ELF-1 (cell line): ENCODE measurements at places on chromosomes 5 and 9.

GRCh38 chr5:82635561-82636288 is 357.6 kb upstream of the RPS23 start:
- no peak for DNase-seq

GRCh38 chr5:72815580-72816283 is 729 bp upstream of the TNPO1 start:
- no peak for DNase-seq

DNA sequence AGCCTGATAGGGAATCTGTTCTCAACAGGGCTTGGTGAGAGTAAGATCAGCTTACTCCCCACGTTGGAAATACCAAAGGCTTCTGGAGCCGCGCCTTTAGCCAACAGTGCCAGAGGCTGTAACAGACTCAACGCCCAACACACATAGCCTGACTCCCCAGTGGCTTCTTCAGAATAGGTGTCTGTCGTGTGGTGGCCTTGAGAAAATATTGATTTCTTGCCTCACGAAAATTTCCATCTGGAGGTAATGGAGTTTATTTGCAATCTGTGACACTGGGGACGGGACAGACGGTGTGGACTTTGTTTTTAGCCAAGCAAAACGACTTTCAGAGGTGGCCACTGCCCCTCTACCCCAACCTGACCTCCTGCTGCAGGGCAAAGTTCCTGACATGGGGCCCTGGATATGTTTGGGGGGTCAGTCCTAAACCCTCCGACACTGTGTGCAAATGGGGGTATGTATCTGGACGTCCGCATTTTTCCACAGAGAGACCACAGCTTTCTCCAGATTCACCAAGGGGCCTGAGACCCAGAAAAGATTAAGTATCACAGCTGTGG is 189.3 kb downstream of the CDK5RAP2 start:
- peak; percentile 55 for DNase-seq

DNA sequence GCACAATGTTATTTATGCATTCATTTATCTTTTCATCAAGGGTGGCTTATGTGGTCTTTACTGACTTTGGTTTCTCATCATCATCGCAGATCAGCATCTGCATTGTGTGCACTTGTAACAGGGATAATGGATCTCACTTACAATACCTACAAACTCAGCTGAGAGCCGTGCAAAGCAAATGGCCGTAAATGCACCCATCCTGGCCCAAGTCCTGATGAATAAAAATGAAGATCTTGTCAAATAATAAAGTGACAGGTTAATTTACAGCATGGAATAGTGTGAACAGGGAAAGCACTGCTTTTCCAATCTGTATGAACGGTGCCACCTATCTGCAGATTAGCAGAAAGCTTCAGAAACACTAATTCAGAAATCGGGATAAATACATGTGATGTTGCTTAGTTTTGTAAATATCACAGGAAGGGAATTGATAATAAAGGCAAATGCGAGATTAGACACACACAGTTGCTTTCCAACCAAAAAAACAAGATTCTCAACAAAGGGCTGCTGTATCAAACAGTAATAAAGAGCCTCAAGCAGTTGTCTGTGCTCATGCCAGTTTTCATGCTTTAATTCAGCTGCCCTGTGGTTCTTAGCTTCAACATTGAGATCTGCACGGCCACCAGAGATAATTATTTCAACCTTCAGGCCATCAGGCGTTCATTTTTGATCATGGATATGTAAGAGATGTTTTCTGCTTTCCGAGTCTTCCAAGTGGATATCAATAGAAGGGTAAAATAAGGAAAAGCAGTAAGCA is 153.4 kb upstream of the POU5F2 start:
- no peak for DNase-seq

DNA sequence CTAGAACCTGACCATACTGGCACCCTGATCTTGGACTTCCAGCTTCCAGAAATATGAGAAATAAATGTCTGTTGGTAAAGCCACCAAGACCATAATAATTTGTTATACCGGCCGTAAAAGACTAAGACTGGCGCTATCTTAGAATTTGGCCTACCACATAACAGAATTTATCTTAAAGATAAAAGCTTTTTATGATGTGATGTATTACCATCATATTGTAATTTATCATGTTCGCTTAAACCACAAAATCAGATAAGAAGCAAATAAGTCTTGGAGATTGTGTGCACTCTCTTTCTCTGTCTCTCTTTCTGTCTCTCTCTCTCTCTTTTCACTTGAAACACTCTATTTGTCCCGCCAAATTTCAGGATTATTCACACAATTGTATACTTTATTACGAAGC is 35.6 kb downstream of the FST start:
- no peak for DNase-seq

DNA sequence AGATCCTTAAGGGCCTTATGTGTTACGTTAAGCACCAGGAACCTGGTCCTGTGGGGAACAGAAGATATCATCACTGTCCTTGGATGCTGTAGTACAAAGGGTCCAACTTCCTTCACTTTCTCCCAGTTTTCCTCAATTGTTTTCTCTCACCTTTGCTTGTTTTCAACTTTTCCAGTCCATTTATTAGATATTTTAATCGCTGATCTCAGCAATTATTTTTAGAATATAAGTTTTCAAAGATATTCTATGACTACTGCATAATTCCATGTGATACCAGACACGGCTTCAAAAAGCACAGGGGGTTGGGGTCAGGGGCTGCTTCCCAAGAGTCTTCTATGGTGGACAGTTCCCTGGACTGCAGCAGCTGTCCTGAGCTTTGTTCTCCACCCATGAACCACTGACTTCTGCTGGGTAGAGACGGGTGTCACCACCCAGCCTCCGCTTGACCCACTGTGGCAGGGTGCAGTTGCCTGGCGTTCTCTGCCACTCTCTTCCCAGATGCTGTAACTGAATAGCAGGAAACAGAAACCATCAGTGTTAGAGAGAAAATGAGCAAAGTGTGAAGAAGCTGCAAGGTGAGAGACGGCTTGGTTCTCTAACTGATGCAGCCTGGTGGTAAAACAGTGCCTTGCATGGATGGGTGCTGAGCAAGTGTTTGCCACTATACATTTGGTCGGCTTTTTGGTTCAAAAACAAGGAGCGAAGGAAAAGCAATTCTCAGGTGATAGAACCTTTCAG is 383.0 kb downstream of the RAB3C start:
- DNase-seq = no peak

- peak; percentile 89 for DNase-seq
These were observed at the start of gene GCNT1 for GRCh38 chr9:76458903-76459693. Gene GCNT1, plus strand, starts transcription at chr9:76459182. Its CDS starts 43,200 bp downstream, at chr9:76502382.
